Glutamatergic neuron (in vitro differentiated cells): ENCODE measurements at places on chromosomes 2 and 18. TPM values are rescaled to one million over a fixed set of nuclear protein-coding genes. Genes with fewer than 3 reads are reported as not detected.

GRCh38 chr18:5462227-5462626 lies 81.6 kb downstream of the EPB41L3 start:
- DNase-seq: no peak

GRCh38 chr18:52069201-52069600 lies 270.8 kb upstream of the DCC start:
- no peak for DNase-seq

GRCh38 chr18:76495435-76496193 lies 572 bp upstream of the ZNF516 start:
- peak; percentile 65 for DNase-seq

DNA sequence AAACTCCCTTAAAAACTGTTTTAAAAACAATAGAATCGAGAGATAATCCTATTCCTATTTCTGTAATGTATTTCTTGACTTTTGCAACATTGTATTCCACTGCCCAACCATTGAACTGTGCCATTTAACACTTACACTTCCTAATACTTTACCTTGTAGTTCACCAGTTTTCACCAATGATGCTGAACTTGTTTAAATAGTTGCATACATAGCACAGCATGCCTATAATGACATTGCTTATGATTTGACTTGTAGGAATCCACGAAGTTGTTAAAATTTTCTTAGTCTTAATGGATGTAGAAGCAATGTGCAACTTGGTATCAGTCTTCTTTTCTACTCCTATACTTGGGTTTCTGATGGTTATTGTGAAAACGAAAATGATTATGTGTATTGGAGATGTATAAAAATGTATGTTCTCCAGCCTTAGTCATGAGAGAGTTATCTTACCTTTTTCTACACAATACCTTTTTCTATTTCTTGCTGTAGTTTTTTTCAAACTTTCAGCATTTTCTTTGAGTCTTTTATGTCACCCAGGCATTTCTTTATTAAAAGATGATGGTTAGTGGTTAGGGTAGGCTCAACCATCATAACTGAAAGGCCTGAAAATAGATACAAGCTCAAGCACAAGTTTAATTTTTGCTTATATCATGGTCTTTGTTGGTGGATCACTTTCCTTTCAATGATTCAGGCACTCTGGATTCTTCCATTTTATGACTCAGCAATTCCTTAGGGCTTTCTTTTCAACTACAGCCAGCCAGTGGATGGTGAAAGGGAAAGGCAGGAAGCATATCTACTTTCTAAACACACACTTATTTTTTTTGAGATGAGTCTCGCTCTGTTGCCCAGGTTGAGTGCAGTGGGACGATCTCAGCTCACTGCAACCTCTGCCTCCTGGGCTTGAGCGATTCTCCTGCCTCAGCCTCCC lies 9.4 kb downstream of the GPD2 start:
- DNase-seq: no peak

The RAB6C gene
- total RNA-seq: 0.25 TPM

GRCh38 chr18:42326752-42327151 lies 371.7 kb downstream of the PIK3C3 start:
- DNase-seq: no peak

- DNase-seq: peak; percentile 51
Measured at GRCh38 chr18:35581898-35582641, 530 bp downstream of the GALNT1 start.

The PTGR3 gene
- total RNA-seq: 20.4 TPM

The MYO7B gene
- total RNA-seq: 0.29 TPM

DNA sequence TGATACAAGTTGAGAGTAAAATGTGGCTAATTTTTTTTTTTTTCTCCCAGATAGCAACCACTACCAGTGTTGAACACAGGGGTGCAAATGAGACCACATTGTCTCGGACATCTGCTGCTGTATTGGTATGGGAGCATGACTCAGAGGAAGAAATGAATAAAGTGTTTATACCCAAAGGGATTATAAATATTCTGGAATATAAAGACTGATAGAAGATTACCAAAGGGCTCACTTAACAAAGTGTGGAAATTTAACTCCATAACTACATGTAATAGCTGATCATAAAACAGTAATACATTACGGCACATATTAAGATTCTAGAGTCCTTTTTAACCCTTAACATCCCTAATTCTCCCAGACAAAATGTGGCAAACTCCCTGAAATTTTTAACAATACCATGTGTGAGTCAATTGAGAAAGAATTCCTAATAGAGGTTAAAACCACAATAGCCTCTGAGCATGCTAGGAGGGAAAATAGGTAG lies 1023.0 kb upstream of the ACVR2A start:
- no peak for DNase-seq

The GAD1 gene
- 0.44 TPM for total RNA-seq

GRCh38 chr2:136072621-136073020 lies 45.3 kb downstream of the CXCR4 start:
- DNase-seq: no peak

DNA sequence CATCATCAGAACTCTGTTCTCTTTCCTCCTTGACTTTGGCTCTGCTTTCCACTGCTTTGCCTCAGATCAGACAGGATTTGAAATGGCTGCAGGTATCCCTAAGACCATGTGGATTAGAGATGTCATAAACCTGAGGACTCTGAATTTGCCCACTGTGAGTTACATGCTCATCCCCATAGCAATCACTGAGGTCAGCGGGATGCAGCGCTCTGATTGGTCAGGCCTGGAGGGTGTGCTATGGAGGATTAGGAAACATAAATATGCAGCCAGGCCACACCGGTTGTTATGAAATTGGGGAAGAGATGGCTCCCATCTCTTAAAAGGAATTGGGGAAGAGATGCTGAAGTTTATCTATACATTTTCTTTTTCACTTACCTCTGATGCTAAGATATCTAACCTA lies 73.7 kb upstream of the DNAJC10 start:
- DNase-seq: peak; percentile 67

- DNase-seq: no peak
Measured at GRCh38 chr18:48693625-48694262, 154.9 kb downstream of the CTIF start.

The C1QL2 gene
- total RNA-seq: not detected

- DNase-seq: peak; percentile 65
Measured at GRCh38 chr2:176081837-176082524, 1.8 kb downstream of the EVX2 start.

The SMYD1 gene
- total RNA-seq: 0.25 TPM

GRCh38 chr2:46481198-46482193 lies 2.1 kb downstream of the TMEM247 start:
- DNase-seq: no peak

DNA sequence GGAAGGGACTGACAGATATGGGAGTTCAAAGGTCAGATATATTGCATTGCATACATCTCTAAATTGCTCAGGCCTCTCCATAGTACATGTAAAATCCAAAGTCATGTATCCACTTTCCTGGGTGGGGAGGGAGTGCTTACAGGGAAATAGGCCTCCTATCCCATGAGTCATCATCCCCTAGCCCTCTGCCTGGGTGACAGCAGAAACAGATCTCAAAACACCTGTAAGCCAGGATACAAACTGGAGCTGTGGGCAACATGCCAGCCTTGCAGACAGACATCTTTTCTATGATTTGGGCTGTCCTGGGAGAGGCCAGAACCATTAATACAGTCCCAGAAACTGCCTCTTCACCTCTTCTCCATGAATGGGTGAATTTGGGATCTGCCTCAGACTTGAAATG lies 4.8 kb downstream of the ALK start:
- no peak for DNase-seq

GRCh38 chr2:75342504-75343175 lies 143.3 kb upstream of the TACR1 start:
- DNase-seq: no peak

The ZNF513 gene
- total RNA-seq: 30.2 TPM

DNA sequence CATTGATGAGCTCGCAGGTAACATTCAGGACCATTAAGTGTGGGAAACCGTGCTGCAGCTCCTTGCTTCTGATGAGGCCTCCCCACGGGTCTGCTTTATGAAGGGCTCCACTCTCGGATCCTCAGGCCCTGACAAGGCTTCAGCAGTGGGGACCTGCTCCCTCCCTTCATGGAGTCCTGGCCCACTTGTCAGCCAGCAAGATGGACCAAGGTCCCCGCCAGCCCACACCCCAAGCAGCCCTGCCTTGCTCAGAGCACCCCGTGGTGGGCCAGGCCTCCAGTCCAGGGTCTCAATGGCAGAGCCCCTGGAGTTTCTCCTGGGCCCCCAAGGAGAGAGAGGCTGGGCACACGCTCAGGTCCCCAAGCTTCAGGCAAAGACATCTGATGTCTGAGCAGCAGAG lies 41.5 kb downstream of the CROCC2 start:
- DNase-seq: no peak

GRCh38 chr2:233358947-233359346 lies 4.7 kb downstream of the DGKD start:
- DNase-seq: no peak

The ATRAID gene
- 58.8 TPM for total RNA-seq

GRCh38 chr2:158403237-158403636 lies 53.3 kb downstream of the CCDC148 start:
- DNase-seq: no peak

DNA sequence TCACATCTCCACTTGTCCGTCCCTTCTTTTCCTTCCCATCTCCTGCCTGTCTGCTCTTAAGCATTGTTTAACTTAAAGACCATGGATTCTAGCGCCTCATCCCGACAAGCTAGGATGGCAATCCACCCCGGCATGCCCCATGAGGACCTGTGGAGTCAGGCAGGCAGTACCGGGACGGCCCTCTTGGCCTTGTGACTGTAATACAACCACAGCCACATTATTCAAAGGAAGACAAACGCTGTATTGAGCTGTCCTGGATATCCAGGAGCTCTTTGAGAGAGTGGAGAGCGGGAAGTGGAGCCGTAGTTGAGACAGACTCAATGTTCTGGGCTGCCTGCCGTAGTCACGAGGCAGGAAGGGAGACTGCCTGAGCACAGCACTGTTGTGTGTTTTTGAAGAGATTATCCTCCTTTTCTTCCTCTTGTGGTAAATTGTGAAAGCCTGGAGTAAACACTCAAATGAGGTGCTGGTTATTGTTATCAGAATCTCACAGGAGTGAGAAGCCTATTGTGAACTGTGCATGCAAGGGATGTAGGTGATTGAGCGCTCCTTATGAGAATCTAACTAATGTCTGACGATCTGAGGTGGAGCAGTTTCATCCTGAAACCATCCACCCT lies 929.8 kb upstream of the CNTNAP5 start:
- DNase-seq: no peak

- no peak for DNase-seq
Measured at GRCh38 chr2:20061476-20061875, 10.0 kb upstream of the LAPTM4A start.

The COL3A1 gene
- not detected for total RNA-seq

The SEMA4C gene
- total RNA-seq: 119 TPM

DNA sequence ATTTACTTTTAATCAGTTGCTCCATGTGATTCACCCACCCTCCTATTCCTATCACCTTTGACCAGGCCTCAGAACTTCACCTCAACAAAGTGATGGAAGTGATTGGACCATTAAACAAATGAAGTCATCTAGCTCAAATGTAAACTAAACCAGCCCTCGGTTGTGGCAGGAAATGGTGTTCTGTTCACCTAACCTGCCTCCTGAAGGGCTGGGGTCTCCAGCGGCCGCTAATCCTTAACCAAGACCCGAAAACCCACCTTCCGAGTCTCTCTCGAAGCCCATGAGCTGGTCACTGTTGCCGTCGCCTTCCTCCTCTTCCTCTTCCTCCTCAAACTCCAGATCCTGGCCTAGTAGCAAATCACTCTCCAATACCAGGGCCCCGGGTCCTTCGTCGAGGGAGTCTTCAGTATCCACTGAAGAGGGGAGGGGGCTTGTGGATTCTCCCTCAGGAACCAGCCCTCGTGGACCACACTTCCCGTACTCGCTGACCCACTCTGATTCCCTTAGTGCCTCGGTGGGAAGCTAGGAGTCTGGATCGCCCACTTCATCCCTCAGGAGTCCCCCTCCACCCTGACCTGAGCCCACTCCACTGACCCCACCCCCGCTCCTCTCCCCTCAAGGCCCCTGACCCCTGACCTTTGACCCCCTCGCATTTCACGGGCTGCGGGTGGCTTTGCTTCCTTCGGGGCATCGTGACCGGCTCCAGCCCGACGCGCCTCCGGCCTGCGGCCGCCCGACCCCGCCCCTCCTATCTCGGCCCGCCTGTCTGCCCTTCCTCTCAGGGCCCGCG lies 503 bp downstream of the ZNF513 start:
- DNase-seq: peak; percentile 81

DNA sequence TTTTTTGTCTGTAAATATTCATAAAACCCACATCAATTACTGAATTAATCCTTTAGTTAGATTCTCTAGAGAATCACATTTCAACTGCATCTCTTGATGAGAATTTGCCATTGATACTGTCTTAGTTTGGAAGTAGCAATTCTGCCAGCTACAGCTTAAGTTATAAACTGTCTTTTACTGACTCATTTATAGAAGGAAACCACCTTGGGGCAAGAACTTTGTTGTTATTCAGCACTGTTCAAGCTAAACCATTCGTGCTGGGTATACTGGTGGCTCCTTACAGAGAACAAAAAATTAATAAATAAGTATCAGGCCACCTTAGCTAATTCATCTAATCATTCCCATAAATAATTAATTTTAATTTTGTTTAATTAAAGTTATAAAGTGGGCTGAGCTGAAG lies 1082.6 kb upstream of the CELF4 start:
- DNase-seq: no peak

The CYP1B1 gene
- total RNA-seq: 3.4 TPM

The AQP12A gene
- not detected for total RNA-seq

DNA sequence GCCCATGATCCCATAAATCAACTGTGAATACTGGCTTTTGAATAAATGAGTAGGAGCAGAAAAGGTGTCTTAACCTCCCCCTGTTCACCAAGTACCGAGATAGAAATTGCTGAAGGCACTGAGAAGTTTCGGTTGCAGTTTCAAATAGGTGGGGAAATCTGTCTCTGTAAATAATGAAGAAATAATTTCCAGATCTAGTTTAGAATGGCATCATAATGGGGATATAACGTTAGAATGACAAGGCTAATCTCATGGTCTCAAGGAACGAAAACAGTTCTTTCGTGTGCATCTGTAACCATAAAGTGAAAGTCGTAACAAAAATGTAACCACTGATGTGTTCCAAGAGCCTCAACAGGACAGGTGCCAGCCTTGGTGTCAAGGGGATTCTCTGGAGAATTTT lies 49.9 kb upstream of the TMEM18 start:
- DNase-seq: no peak

The AGXT gene
- not detected for total RNA-seq
